Lower leg skin (tissue), 4 donors: ENCODE measurements at places on chromosomes 2 and 18.

- DNase-seq: peak; percentile 81
Measured at GRCh38 chr2:70962885-70963878, 15.2 kb upstream of the ANKRD53 start.

GRCh38 chr2:66305718-66306117 lies 129.2 kb upstream of the MEIS1 start:
- peak; percentile 93 for DNase-seq

DNA sequence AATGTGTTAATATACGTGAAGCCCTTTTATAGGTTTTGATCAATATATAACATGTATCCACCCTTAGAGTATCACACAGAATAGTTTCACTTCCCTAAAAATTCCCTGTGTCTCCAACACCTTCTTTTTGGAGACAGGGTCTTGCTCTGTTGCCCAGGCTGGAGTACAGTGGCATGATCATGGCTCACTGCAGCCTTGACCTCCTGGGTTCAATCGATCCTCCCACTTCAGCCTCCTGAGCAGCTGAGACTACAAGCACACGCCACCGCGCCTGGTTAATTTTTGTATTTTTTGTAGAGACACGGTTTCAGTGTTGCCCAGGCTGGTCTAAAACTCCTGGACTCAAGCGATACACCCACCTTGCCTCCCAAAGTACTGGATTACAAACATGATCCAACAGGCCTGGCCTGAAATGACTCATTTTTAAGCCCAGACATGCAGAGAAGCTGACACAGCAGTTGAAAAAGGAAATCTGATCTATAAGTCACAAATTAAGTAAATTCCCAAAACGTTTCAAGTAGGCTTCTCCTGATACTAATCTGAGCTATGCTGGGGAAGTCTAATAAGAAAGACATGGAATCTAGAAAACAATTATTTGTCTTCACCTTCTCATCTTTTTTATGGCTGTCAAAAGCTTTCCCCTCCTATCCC lies 2.9 kb downstream of the DUSP11 start:
- no peak for DNase-seq

GRCh38 chr2:233811087-233811486 lies 33.0 kb downstream of the MROH2A start:
- no peak for DNase-seq

DNA sequence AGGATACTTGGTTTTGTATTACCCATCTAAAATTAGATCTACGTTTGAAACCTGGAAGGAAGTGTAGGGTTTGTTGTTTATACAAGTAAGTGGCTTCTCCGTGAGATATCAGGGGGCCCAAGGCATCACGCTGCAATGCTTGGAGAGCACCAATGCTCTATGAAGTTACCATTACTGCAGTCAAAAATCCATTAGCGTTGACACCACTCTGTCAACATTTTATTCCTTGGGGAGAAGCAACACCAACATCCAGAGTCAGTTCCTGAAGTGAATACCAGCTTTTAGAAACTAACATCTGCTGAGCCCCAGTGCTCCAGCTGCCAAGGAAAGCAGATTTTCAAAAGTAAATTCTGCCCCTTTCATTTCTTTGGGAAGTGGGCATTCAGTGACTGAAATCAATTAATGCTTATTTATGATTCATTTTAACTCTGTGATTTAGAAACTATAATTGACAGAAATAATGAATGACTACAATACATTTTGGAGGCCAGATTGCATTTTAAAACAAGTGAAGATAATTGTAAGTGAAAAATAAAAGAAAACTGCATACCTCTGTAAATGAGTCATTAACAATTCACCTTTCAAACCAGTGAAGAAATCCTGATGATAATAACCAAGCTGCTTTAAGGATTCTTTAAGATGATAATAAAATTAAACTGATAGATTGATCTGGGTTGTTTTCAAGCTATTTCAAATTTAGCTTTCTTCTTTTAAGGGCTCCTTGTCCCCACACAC lies 30.5 kb downstream of the LRP1B start:
- DNase-seq: no peak
